ENCODE measurements at places on chromosomes 6 and 20.

DNA sequence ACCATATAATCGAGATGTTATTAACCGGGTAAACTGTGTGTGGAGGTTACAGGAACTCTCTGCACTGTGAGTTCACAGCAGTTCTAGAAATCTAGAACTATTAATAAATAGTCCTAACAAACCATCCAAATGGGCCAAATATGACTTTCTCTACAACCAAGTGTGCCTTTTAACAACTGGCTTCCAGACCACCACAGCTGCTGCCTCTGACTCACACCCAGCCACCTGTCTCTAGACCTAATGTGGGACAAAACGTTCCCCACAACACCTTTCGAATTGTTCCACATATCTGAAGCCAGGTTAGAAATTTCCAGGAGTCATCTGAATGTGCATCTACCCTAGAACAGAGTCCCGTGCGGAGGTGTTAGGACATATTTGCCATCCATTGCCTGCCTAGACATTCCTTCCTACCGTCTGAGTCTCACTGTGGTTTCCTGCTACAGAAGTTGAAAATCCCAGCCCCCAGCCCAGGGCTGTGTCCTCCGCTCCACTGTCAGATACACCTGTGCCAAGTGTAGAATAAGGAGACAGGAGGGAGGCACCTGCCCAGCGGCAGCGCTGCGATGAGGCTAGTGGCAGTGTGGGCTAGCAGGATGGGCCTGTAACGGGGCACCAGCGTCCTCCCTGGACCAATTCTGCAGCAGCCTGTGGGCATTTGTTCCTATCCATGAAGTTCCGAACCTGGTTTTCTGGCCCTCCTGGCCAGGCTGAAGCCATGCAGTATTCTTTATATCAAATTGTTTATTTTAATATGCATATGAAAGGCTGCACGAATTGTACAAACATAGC, 28.5 kb upstream of the MAP3K4 start:
- no peak for DNase-seq

- no peak for DNase-seq
Observed at GRCh38 chr6:87384038-87384437, 23.7 kb upstream of the CFAP206 start.

DNA sequence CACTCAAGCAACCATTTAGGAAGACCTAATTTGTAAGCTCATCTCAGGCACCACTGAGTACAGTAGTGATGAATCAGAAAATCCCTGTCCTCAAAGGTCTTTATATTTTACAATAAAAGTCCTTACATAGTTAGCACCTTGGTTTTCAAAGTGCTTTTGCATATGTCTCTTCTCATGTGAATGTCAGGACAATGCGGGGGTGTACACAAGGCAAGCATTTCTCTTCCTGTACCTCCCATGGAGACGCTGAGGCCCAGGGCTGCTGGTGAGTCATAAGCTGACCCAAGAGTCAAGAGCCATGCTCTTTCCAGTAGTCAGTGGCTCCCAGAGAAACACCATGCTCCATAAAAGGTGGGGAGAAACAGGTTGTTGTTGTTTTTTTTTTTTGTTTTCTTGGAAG, 174.0 kb downstream of the GJA10 start:
- DNase-seq: peak; percentile 85

GRCh38 chr6:110951986-110952794, 6.3 kb upstream of the GTF3C6 start:
- DNase-seq: no peak

DNA sequence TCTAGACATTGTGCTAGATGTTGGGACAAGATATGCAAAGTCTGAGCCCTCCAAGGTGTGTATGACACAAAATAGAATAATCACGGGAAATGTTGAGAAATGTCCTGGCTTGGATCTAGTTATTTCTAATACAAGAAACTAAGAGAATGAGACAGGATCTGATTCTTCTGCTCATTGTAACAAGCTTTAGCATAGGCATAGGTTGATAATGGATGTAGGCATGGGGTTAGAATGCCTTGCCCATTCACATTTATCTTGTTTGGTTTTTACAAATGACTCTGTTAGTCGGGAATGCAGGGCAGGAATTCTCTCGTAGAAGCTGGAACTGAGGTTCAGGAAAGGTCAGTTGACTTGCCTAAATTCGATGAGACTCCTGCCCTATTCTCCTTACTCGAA, 1.5 kb upstream of the SLC26A8 start:
- DNase-seq: peak; percentile 82

DNA sequence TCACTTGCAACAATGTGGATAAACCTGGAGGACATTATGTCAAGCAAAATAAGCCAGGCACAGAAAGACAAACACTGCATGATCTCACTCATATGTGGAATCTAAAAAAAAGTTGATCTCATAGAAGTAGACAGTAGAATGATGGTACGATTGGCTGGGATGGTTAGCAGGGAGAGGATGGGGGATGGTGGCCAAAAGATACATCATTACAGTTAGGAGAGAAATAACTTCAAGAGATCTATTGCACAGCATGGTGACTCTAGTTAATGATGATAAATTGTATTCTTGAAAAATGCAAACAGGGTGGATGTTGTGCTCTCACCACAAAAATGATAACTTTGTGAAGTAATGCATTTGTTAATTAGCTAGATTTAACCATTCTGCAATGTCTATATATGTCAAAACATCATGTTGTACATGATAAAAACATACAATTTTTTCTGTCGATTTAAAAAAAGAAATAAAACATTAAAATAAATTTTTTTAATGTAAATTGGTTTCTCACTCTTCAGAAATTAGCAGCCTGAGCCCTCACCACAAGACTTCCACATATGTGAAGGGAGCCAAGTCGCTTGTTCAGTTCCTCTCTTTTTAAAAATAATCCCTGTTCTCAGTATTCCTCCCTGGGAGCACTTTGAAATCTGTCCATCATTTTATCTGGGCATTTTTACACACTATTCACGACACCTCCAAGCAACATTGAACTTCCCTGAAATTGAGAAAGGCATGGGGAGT, 34.2 kb downstream of the PTPRT start:
- no peak for DNase-seq

DNA sequence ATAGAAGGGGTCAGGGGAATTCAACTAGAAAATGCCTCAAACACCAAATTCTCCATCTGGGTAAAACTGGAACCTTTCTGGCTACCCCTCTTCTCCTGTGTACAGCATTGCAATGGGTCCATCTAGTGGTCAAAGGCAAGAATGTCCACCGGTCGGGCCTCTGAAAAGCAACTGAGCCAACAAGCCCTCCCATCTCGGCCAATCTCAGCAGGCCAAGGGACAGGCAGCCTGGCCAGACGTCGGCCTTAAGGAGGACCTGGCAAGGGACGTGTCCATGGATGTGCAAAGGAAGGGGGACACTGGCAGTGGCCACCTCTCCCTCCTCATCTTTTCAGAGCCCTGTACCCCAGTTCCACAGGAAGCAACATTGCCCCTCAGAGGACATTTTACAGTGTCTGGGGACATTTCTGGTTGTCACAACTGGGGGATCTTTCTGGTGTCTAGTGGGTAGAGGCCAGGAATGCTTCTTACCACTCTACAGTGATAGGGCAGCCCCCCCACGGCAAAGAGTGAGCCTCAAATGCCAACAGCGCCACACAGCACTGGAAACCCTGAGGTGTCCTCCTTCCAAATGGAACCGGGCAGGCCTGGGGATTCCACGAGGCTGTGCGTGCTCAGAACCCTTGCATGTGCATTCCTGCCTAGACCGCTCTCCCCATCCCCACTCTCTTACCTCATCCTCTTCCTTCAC, 99.8 kb upstream of the FOXA2 start:
- DNase-seq: peak; percentile 62

- DNase-seq: peak; percentile 57
Observed at GRCh38 chr6:16770701-16771569, 9.7 kb upstream of the ATXN1 start.

GRCh38 chr6:169893624-169894023, 142.2 kb downstream of the ERMARD start:
- no peak for DNase-seq

DNA sequence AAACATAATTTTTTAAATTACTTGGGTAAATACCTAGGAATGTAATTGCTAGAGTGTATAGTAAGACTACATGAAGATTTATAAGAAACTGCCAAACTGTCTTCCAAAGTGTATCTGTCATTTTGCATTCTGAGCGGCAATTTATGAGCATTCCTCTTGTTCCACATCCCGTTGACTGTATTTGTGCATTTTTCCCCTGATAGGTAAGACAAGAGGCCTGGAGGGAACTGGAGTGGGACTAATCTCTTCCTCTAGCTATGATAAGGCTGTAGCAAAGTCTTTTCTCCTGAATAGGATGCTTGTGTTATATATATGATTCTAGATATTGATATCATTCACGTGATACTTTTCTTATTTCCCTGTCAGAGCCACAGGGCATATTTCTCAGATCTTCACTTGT, 1557.5 kb downstream of the GRIK2 start:
- peak; percentile 58 for DNase-seq

DNA sequence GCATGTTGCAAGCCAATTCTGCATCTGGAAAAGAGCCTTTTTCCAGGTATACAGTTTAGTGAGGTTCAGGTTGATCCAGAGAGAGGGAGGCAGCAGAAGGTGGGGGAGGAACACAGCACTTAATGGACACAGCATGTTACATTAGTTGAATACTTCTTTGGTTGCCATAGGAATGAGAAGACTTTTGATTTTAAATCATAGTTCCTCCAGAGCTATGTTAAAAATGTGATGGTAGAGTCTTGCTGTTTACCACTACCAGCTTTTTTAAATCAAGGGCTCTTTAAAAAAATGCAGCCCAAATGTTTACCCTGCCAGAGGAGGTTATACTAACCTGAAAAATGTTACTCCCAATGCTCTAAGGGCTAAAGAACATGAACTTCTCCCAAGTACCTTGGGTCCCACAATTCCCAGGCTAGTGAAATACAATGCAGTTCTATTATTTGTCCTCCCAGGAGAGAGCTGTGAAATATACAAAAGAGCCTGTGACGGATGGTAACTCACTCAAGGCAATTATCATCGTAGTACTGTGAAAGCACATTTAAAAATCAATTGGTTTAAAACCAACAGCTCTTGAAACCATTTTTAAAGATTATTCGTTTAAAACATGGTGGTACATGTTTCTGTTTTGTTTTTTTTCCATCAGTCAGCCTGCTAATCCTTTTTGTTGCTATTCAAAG, 6.9 kb upstream of the PHACTR1 start:
- peak; percentile 17 for DNase-seq

- no peak for DNase-seq
Observed at GRCh38 chr6:92364948-92365541, 1054.3 kb downstream of the EPHA7 start.

GRCh38 chr6:130829333-130829910, 2.2 kb downstream of the SMLR1 start:
- no peak for DNase-seq

DNA sequence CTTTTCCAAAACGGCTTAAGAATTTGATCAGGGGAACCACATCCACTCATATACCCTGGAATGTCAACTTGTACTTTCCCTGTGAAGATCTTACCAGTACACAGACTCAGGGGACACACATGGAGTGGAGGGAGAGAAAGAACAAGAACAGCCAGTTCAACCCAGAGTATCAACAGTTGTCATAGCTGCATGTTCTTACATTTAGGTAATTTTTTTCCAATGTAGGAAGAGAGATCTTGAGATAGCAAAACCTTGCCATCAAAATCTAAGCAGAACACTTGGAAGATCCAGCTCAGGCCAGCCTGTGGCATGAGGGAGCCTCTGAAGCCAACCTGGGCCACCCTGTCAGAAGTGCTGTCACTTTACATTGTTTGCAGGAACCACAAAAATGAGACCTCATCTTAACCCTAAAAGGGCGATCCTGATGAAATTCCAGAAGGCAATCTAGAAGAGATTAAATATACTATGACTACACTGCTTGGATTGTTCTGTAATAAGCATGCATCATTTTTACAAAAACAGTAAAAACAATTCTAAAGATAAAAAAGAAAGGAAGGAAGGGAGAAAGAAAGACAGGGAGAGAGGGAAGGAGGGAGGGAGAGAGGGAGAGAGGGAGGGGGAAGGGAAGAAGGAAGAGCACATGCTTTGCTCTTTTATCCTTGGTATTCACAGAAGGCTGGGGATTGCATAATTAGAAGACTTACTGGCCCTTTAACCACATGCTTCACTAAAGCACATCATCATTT, 124.7 kb upstream of the TCF21 start:
- DNase-seq: peak; percentile 55

GRCh38 chr6:108463784-108464183, 96.9 kb upstream of the FOXO3 start:
- DNase-seq: no peak

DNA sequence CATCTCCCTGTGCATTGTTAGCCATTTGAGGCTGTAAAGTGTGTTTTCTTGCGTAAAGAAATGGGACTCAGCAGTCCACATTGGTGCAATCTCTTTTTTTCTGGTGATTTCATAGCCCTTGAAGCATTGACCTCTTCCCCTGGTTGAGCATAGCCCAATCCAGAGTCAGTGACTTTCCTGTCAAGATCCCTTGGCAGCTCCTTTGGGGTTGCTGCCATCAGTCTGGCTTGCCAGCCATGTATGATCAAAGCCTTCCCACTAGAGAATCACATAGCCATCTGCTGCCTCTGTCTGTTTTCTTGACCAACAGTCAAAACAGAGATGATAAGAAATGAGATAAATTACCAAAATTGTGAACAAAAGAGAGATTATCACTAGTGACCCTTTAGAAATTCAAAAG, 19.6 kb downstream of the HLA-A start:
- no peak for DNase-seq

Data from NCI-H226 (cell line).